ENCODE measurements at places on chromosomes 2 and 18. TPM values are rescaled to one million over a fixed set of nuclear protein-coding genes. Genes with fewer than 3 reads are reported as not detected.

GRCh38 chr18:26057344-26057773 lies 33.1 kb downstream of the SS18 start:
- no peak for DNase-seq

GRCh38 chr2:108884619-108885018 lies 98.0 kb downstream of the CCDC138 start:
- no peak for DNase-seq

DNA sequence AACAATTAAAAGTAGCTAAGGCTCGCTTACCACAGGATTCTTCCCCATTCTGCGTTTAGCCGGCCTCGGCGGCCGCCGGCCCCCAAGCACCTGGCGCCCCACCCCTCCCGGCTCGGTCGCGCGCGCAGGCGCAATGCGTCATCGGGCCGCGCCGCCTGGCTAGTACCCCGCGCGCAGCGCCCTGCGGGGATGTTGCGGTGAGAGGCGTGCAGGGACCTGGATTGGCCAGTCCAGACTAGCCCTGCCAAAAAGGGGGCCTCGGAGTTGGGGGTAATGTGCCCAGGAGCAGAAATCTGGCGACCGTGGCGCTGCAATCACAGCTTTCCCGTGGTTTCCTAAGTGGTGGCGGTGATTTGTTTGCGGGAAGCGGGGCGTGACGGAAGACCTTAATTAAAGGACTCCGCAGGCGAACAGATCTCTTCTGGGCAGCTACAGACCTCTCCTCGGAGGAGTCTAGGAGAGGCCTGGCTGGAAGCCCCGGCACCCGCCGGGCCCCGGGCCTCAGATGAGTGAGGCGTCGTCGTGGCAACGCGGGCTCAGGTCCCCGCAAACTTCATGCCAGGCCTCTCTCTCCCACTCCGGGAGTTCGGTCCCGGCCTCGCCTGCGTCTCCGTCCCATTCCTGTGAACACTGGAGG lies 606 bp downstream of the TMEM237 start:
- peak; percentile 52 for DNase-seq

The HOXD3 gene
- total RNA-seq, result 7.2 TPM

The SOCS6 gene
- total RNA-seq, result 28.7 TPM

DNA sequence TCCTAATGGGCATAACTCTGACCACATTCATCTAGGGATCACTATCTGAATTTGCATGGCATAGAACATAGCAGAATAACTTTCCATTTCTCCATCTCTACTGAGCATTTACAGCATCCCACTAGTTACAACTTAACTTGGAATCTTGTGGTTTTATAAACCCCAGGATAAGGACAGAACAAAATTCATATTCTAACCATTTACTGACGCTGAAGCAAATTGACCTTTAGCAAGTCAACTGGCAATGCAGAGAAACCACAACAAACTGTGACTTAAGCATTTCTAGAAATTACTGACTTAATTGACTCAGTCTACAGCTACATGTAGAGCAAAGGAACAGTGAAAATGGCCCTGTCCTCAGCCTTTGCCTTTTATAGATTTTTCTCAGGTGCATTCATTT lies 61.2 kb downstream of the DCC start:
- DNase-seq, result no peak

DNA sequence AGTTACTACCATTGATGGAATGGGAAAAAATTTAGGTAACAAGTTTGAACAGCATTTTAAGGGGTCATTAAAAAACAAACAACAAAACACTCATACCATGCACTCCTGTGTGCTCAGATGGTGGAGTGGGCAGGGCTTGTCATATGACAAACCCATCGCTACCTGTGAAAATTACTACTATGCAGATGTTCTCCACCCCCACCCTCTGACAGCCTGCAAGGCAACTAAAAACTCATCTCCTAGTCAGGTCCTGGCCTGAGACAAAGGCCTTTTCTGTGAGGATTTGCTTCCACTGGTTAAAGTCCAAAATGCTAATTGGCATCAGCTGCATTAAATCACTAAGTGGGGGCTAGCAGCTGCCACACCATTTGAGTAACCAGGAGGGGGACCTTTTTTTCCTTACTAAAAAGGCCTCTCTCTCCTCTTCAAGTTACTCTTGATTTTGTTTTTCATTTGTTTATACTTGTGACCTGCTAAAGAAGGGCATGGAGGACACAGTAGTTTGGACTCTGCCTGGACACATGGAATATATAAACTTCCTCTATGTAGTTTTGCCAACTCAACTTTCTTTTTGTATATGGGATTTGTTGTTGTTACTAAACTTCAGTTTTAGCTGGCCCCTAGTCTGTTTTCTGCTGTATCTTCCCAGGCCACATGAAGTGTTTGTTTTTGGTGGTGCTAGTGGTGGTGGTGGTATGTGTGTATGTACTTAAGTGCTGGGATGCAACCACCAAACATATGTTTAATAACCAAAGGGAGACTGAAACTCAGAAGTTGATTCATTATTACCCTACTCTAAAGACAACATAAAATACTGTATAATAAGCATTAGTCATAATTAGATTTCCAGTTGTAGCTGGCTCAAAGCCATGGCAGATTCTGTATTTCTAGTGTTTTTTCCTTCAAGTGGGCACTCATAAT lies 121.3 kb downstream of the MAP4K4 start:
- DNase-seq, result peak; percentile 64

The G6PC2 gene
- total RNA-seq, result not detected

DNA sequence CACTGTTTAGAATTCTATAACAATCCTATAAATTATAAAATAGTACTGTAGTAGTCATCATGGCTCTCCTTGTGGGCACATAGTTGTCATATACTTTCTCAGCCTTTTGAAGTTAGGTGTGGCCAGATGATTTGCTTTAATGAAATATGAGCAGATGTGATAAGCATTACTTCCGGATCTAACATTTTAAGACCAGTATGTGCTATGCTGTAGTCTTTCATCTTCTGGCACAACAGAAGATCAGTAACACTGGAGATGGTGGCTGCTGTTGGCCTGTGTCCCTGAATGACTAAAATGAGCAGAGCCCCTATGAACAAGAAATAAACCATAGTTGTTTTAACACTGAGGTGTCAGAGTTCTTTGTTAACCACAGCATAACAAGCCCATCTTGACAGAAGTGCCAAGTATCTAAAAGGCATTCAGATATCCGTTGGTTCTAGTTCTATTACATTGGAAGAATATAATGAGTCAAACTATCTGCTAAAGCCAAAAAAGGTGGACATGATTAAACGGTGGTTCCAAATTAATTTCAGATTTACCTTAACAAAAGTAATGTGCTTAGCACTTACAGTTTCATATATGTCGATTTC lies 6.3 kb downstream of the MEX3C start:
- DNase-seq, result no peak

The UBXN2A gene
- 8.5 TPM for total RNA-seq

GRCh38 chr2:185828326-185828725 lies 89.7 kb downstream of the FSIP2 start:
- no peak for DNase-seq

Data from dermis microvascular lymphatic vessel endothelial cell (primary cell).